ENCODE measurements at places on chromosomes 5 and 9.

GRCh38 chr9:9855177-9856078, 757.4 kb downstream of the PTPRD start:
- DNase-seq: no peak

DNA sequence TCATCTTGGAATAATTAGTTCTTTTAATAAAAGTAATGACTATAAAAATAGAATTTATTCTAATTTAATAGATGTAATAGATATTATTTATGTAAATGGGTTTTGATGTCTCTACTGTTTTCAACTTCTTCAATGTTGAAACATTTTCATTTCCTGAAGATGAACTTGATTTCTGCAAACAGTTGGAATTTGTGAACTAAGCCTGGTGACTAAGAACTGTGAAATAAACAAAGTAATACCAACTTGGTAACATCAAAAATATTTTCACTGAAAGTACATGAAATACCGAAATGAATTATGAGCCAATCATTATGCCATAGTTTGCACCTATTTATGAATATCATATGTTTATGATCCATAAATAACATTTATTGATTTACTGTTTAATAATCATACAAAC, 143.8 kb upstream of the FGF10 start:
- no peak for DNase-seq

- DNase-seq: no peak
Observed at GRCh38 chr5:52692606-52693005, 95.1 kb upstream of the ITGA1 start.

DNA sequence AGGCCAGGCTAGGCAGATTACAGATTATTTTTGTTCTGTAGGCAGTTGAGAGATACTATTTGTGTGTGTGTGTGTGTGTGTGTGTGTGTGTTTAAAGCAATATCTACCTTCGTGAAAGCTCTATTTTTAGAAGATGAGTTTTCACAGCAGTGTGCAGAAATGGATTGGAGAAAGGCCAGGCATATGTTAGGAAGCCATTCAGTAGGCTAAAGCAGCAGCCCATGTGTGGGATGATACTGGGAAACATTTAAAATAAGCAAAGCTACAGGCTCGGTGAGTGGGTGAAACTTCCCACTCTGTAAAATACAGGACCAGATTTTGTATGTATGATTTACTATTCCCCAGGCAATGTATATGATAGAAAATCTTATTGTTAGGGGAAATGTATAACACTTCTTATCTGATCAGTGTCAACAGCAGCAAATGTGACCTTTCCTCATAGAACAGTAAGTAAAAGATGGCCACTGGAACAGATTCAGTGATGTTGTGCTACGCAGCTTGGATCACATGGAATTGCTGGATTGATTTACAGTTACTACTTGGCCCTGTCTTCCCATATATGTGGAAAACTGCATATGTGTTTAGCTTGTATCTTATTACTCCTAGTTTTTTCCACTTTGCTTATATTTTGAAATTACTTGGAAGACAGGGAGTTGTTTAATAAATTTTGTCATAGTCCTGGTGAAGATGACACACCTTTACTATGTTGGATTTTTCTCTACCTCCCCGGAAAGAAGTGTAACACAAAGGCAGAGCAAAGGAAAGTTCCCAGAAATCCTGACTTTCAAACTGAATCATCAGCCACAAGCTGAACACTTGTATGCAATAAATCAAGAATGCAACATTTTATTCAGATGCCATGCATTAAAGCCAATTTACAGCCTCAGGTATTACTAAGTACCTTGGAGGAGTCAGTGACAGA, 1077.7 kb upstream of the SEMA6A start:
- no peak for DNase-seq

- no peak for DNase-seq
Observed at GRCh38 chr5:94420885-94421284, 197.5 kb downstream of the KIAA0825 start.

GRCh38 chr5:167633931-167634341, 657.5 kb upstream of the WWC1 start:
- no peak for DNase-seq

- no peak for DNase-seq
Observed at GRCh38 chr5:114311968-114312367, 49.9 kb upstream of the KCNN2 start.

DNA sequence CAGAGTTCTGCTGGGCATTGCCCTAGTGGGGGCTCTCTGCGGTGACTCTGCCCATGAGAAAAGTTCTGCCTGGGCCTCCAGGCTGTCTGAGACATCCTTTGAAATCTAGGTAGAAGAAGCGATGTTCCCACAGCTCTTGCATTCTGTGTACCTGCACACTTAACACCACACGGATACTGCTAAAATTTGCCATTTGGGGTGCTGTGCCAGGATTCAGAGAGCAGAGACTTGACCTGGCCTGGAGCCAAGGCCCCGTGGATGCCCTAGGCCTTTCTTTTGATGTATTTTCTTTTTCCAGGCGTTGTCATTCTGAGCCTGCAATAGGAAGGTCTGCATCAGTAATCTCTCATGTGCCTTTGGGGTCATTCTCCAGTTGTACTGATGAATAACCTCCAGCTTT, 89.3 kb upstream of the IL12B start:
- no peak for DNase-seq

- DNase-seq: no peak
Observed at GRCh38 chr5:147780924-147781573, 1.5 kb downstream of the JAKMIP2 start.

DNA sequence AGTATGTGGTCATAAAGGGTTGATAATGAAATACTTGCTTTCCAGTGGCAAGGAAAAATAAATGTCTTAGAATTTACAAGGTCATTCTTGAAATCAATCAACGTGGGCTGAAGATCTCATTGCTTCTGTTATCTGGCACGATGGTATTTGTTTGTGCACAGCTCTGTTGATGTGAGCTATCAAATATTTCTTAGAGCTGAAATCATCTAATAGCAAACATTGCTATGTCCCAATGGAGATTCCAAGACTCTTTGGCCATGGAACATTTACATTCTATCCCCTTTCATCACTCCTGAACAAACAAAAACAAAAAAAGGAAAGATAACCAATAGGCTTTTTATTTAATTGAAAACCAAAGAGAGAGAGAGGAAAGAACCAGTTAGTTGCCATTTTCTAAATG, 111.5 kb upstream of the CCDC152 start:
- DNase-seq: no peak

GRCh38 chr9:14213504-14213903, 100.4 kb downstream of the NFIB start:
- no peak for DNase-seq

DNA sequence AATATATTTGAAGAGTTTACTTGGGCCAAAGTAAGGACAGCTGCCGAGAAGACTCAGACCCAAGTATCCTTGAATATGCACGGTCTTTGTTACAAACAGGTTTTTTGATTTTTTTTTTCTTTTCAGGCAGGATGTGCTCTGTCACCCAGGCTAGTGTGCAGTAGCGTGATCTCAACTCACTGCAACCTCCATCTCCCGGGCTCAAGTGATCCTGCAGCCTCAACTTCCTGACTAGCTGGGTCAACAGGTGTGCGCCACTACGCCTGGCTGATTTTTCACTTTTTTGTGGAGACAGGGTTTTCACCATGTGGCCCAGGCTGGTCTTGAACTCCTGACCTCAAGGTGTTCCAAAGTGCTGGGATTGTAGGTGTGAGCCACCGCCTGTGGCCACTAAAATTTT, 27.4 kb downstream of the JMY start:
- DNase-seq: peak; percentile 19
